ENCODE measurements at places on chromosomes 11 and 22.

DNA sequence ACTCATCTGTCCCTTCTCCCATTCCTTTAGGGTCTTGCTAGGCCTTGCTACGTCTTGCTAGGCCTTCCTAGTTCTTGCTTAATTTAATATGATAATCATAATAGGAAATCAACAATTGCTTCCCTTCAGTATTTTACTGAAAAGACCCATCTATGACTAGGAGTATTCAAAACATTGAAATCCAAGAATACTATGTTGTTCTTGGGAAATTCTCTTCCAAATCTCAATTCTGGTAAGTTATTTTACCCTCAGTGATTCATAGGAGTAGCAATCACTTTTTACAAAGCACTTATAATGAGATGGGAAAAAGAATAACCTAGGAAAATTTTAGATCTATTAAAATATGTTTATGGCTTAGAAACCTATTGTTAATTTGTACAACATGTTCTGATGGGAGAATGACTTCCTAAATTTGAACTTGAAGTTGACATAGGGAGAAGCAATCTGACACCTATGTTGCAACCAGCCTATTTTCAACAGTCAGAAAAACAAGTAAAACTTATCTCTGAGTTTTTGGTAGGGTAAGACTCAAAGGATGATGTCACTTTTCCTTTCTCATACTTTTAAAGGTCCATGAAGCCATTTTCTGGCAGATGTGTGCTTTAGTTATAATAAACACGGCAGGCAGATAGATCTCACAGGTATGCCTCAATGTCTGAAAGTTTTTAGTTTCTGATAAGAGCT is 29.5 kb upstream of the HIPK3 start:
- no peak for DNase-seq

DNA sequence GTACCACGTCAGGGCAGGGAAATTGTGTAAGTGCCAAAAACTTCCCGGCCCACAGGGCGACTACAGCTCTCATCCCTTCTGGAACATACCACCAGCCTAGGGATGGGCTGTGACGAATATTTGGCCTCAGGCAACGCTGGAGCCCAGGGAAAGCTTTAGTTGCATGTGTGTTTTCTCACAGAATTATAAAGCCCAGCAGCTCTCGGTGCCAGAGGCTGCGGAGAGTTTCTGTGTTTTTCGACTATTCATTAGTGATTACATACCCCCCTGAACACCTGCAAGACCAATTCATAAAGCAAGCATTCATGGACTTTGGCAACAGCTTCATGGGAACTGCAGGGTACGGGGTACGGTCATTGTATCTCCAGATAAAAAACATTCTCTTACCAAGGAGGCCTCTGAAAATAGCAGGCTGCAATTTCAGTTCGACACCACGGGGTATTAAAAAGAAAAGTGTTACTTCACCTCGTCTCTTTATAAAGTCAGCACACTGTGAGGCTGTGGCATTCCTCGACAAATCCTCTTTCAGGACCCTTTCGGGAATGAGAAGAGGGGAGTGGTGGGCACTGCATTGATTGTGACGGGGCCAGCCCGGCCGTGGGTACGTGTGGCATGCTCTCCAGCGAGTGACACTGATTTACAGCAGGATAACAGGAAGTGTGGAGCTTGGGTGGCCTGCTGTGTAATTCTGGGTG is 243.6 kb upstream of the SORL1-AS1 start:
- peak; percentile 41 for DNase-seq

GRCh38 chr22:26330971-26331625 is 98.0 kb upstream of the ASPHD2 start:
- peak; percentile 4 for DNase-seq

DNA sequence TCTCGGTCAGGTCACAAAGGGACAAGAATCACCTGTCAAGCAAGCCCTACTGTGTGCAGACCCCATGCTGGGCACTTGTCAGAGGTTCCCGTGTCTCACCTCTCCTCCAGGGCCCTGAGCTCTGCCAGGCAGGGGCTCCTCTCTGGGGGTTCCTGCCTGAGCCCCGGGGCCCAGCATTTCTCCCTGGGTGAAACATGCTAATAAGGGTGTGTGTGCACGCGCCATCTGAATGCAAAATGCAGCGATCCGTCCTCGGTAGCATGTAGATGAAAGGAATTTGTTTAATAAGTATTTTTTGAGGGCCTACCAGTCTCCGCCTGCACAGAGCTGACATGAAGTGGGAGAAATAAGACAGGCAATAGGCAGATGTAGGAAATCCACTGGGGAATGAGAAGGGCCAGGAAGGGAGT is 5.8 kb downstream of the ELFN2 start:
- no peak for DNase-seq

DNA sequence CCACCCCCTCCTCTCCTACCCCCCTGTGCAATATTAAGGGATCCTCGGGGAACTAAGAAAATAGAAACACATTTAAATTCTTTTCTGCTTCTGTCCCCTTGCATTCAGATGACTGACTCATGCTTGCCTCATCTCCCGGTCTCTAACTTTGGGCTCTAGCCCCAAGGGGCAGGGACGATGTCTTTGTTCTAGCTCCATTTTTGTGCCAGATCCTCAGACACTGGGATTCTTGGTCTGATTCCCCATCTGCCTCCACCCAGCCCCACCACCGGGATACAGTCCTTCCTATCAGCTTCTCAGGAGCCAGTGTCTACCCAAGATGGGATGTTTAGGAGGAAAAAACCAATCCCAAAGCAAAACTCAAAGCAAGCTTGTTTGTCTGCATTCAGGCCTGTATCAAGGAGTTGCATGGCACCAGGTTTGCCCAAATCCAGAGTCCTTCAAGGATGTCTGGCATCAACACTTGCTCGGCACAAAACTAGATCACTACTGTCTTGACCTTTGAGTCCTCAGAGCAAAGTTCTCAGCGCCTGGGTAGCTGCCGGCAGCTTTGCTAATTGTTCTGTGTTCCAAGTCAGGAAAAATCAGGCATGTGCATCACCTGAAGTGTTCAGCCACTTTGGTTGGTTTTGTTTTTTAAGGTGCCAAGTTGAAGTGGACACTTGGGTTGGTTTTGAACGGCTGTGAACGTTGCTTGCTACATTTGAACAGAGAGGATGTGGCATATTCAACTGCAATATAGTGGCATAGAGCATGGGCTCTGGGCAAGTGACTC is 212.8 kb downstream of the DSCAML1 start:
- DNase-seq, result no peak

GRCh38 chr11:112658431-112658878 is 302.8 kb upstream of the NCAM1 start:
- no peak for DNase-seq

DNA sequence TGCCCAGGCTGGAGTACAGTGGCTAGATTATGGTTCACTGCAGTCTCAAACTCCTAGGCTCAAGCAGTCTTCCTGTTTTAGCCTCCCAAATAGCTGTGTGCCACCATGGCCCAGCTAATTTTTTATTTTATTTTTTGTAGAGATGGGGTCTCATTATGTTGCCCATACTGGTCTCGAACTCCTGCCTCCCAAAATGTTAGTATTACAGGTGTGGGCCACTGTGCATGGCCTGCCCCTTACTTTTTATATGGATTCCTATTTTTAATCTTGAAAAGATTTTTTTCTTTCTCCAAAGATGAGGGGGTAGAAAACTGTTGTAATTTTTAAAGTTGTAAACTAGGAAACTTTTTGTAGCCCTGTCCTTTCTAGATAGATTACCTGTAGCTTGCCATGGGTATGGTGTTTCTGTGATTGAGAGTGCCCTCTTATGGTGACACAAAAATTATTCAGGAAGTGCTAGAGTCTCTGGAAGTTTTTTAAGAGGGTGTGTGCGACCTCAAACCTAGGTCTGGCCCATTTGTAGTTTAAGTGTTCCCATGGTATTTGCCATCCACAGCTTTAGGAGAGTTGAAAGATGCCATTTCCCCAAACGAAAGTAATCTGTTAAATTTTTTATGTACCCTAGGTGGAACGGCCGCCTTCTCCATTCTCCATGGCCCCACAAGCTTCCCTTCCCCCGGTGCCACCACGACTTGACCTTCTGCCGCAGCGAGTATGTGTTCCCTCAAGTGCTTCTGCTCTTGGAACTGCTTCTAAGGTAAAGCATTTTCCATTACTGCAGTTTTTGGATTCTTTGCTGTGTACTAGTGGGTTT is 32.4 kb downstream of the MCAM start:
- DNase-seq, result no peak
